CD4-positive, alpha-beta T cell treated with Interleukin-6 at 100 ng/mL for 8 hours (primary cell): ENCODE measurements at places on chromosomes 5 and 9.

DNA sequence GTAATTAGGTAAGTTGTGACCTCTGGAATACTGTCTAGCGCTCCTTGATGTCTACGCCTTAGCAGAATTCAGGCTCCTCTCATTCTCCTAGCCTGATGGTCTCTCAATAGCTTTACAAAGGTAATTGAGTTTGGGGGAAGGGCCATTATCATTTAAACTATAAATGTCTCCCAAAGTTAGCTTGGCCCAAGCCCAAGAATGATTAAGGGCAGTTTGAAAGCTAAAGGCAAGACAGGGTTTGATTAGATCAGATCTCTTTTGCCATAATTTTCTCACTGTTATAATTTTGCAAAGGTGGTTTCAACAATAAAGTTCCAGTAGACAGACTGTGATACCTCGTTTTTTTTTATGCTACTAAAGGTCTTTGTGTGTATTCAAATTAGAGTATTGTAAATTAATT is 3.7 kb upstream of the SLC30A5 start:
- DNase-seq, result no peak

DNA sequence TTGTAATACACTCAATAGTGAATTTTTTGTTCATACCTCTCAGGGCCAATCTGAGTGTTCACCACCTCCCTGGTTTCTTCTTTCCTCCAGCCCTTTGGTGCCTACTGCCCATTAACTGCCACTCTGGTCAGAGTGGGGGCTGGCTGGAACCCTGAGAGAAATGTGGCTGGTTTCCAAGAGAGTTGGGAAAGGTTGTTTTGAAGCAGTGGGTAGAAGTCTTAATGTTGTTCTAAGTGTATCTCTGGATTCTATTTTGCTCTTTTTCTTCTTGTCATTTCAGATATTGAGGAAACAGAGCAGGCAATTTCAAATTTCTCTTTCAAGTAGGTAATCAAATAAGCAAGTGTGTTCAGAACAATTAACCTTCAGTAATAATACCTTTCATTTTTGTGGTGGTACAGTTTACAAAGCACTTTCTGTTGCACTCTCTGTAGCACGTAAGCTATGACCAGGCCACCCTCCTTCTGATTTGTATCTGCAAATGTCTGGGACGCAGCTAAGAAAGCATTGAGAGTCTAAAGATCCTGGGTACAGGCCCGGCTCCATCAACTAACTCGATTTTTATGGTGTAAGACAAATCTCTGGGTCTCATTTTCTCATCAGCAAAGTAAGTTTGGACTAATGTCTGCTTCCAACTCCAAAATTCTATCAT is 8.4 kb downstream of the SLC1A3 start:
- DNase-seq, result no peak

DNA sequence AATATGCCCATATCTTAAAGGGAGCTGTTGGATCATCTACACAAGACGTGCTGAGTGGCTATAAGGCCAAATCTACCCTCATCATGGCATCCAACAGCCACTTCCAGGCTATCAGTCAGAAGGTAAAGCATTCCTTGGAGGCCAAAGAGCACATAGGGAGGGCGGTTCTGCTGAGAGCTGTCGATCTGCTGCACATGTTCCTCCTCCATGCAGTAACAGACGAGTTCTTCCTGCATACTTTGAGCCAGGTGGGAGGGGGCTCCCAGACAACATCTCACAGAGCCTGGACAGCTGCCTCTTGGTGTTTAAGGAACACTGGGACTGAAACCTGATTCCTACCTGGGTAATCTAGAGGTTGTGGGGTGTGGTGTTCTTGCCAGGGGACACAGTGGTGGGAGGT is 93.3 kb upstream of the RAI14 start:
- DNase-seq, result no peak

DNA sequence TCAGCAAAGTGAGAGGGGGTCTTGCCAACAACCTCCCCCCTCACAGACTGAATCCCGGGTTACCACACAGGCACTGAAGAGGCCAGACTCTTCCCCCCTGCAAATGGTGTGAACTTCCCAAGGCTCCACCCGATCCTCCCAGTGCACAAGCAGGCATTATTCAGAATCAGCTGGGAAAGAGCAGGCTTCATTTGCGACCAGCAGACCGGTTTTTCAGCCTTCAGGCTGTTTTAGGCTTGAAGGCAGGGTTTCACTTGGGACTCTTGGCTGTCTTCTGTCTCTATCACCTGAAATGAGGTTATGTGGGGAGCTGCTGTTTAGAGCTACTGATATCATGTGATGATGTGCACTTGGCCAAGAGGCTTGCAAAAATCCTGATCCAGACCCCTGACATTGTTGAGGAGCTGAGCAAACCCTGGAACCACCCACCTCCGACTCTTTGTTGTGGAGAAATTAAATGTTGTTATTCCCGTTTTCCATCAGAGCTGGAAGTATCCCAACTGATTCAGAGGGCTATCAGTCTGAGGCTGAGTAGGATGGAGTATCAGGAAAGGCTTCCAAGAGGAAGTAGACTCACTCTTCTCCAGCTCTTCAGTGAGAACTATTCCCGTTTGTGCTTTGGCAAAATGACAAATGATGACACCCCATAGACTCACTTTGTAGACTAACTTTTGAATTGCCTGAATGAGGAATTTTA is 63.3 kb upstream of the ZFR start:
- DNase-seq, result no peak

DNA sequence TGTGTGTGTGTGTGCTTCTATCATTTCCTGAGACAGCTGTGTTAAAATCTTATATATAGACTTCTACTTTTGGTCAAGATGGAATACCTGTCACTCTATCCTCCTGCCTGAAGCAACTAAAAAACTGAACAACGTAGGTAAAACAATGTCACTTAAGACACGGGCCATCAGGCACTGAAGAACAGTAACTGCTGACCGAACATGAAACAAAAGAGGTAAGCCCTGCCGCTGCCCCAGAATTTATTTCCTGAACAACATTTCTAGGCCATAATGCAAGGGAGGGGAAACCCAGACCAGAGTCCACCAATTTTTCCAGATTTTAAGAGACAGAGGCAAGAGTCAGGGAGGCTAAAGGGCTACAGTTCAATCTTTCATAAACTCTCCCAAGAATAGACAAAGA is 156.0 kb downstream of the CDC42SE2 start:
- no peak for DNase-seq

DNA sequence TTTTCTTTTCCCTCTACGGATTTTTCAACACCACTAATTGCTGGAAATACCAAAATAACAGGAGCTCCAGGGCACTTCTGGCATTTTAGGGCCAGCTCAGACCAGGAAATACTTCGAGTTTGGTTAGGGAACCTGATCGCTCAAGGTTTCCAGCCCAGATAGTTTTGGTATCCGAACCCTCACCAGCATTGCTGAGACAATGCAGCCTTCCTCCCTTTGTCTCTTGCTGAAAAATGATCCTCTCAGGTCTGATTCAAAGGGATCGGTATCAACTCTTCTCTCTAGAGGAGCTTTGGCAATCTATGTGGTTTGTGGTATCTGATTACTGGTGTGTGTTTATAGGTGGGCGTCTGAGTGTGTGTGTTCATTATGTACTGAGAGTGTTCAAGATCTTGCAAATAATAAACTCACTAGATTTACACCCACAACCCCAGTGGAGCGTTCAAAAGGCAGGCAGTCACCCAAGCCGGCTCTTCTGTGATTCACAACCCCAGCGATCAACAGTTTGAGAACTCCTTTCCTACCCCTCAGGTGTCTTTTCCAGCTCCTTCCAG is 122.8 kb upstream of the EGFLAM start:
- DNase-seq, result no peak

- no peak for DNase-seq
Measured at GRCh38 chr5:10400831-10401230, 40.8 kb upstream of the ROPN1L start.

DNA sequence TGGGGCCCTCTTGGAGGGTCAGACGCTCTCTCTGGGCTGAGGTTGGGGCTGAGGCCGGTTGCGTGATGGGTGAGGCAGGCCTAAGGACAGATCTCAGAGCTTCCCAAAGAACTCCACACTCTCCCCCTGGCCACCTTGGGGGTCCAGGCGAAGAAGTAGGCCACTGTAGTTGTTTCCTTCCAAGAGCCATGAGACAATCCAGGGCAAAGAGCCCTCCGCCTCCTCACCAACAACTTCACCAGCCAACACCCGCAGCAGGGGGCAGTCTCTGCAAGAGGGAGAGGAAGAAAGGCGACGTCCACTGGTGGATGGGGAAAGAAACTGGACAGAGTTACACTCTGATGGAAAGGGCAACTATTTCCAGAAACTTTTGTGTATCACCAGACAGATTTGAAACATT is 10.7 kb downstream of the SLC35A4 start:
- no peak for DNase-seq

DNA sequence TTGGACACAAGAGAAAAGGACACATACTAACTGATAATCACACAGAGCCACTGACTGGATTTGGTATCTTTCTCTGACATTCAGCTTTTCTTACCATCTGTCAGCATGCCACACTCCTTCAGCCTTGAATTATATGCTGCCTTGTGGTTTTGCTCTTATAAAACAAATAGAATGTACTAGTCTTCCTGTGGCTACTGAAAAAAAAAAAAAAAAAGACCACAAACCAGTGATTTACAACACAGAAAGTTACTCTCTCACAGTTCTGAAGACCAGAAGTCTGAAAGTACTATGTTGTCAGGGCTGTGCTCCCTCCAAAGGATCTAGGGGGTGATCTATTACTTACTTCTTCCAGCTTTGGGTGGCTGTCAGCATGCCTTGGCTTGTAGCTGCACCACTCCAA is 82.3 kb downstream of the THBS4 start:
- DNase-seq, result peak; percentile 26

DNA sequence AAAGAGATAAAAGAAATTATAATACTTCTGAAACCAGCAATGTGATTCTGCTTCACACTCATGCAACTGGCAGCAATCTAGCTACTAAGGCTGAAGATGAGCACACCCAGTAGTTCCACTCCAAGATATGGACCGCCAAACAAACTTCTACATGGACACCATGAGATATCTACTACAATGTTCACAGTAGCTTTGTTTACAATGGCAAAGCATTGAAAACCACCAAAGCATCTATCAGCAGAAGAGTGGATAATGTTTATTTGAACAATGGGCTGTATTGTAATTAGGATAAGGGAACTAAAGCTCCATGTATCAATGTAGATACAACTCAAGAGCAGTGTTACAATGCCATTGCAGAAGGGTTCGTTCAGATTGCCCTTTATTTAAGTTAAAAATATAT is 91.2 kb upstream of the ERBIN start:
- DNase-seq, result no peak

GRCh38 chr5:148653836-148654781 is at the start of gene HTR4:
TSS of gene HTR4 (minus strand) at chr5:148654527. CDS start at chr5:148637014, 17,513 bp downstream.
- no peak for DNase-seq

GRCh38 chr9:5493679-5494511 is 16.4 kb upstream of the PDCD1LG2 start:
- DNase-seq, result no peak

DNA sequence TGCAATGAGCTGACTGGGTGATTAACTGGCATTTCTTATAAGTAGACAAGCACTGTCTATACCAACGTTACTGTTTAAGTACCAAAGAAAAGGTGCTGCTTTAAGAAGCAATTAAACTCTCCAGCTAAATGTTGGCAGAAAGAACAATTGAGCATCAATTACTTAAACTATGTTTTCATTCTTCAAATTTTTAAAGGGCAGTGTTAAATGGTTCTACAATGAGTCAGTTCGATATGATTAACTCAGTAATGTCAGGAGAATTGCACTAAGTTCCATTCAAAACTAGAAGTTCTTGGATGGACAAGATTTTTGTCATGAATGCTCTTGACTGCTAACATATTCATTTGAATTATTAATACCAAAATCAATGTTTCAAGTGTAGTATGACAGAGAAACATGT is 593.7 kb downstream of the DNAH5 start:
- DNase-seq, result no peak

DNA sequence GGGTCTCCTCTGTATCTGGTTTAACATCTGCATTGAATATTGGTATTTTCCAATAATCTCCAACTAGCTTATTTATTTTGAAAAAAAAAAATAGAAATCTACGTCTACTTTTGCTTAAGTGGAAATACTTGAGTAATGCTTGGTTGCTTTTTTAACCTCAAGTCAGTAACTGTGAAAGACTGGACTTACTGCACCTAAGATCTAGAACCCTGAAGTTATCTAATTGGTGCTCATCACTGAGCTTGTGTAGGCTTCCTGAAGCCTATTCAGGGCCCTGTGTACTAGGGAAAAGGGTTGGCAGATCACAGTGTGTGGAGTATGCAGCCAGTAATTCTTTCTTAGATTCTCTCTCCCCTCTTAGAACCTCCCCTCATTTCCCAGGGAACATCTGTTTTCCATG is 16.2 kb downstream of the SLC1A1 start:
- no peak for DNase-seq

DNA sequence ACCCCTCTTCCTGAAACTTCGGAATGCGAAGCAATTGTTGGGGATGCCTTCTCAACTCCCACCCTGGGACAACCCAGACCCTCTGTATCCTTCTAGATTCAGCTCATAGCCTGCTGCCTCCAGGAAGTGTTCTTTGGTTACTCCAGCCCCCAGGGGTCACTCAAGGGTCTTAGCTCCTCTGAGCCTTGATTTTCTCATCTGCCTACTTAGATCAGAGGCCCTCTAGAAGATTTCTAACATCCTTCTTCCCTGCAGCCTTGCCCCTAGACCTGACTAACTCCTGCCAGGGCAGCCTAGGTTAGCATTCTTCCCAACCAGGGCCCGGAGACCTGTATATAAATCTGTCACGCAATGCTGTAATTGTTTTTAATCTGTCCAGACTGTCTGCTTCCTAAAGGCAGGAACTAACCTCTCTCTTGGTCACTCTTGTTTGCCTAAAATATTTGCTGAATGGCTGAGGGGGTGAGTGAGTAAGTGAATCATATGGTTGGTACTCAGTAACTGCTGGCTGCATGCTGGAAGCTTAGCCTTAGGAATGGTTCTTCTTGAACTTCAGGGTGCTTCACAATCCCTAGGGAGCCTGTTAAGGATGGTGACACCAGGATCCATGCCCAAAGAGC is 8.2 kb downstream of the GALNT10 start:
- no peak for DNase-seq

DNA sequence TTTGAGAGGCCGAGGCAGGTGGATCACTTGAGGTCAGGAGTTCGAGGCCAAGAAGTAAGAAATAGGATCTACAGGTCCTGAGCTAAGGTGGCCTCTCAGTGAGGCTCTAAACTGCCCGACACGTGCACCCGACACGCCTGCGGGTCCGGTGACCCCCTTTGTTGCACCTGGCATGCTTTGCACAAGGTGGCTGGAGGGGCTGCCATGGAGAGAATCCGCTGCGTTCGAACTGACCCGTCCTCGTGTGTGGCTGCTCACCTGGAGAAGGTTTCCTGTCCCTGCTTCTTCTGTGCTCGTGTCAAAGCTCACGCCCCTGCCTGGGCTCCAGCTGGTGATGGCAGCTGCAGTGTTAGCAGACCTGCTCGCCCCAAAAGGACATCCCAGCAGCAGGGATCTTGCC is 5.7 kb upstream of the OLFM1 start:
- DNase-seq, result no peak

- DNase-seq, result peak; percentile 80
Measured at GRCh38 chr9:121074370-121075250, at the start of gene CNTRL. TSS of gene CNTRL (plus strand) at chr9:121074955. CDS start at chr9:121088327, 13,372 bp downstream.

- DNase-seq, result no peak
Measured at GRCh38 chr5:67393211-67393610, 196.6 kb upstream of the CD180 start.

- no peak for DNase-seq
Measured at GRCh38 chr5:157744051-157745011, 819 bp downstream of the LSM11 start.

GRCh38 chr9:68951879-68952659 is 61.8 kb downstream of the PRKACG start:
- DNase-seq, result no peak
